Head of caudate nucleus (tissue), 42 donors: ENCODE measurements at places on chromosomes 5 and 9.

DNA sequence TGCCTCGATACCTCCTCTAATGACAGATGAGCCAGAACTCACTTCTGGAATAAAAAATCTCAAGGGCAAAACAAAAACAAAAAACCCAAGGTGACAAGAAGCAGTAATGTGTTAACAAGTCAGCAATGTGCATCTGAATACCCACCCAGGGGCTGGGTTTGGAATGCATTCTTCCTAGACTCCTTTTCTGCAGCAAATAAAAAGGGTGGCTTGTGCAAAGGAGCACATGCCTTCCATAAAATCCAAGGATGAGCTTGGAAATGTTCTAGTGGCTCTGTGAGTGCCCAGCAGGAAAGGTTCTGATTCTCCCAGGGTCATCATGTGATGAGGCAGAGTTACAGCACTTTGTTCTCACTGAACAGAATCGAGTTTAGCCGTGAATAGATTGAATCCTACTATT lies 599.9 kb downstream of the RAB3C start:
- no peak for DNase-seq

DNA sequence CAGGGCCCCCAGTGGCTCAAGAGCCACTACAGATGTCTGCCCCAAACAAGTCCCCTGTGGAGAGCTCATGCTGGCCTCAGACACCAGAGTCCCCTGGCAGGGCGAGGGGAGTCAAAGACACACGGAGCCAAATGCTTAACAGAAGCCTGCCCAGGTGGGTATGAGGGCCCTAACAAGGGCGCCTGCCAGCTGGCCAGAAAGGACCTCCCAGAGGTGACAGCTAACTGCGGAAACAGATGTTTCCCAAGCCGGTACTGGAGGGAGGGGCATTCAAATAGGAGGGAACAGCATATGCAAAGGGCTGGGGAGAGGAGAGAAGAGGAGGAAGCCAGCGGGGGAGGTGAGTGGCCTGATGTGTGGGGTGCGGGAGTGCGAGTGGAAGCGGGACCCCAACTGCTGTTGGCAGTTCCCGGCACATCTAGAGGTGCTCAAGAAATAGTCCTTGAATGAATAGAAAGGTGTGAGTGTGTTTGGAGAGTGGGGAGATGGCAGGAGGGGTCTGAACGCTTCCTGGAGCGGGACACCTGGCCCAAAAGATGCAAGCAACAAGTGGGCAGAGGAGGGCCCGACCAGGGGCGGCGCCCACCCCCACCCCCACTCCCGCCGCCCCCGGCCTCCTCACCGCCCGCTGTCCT lies 824 bp downstream of the MXD3 start:
- DNase-seq = no peak

GRCh38 chr9:70053864-70054263 lies 10.2 kb downstream of the MAMDC2 start:
- DNase-seq = no peak

DNA sequence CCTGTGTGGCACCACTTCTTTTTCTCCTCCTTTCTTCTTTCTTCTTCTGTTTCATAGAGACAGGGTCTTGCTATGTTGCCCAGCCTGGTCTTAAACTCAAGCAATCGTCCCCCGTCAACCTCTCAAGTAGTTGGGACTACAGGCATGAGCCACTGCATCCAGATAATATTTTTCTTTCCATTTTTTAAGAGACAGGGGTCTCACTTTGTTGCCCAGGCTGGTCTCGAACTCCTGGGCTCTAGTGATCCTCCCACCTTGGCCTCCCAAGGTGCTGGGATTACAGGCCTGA lies 47.4 kb upstream of the IER5L start:
- no peak for DNase-seq

GRCh38 chr5:131194725-131195124 lies 24.0 kb downstream of the LYRM7 start:
- DNase-seq = no peak

- no peak for DNase-seq
Measured at GRCh38 chr9:129177443-129177790, 644 bp downstream of the IER5L start.

DNA sequence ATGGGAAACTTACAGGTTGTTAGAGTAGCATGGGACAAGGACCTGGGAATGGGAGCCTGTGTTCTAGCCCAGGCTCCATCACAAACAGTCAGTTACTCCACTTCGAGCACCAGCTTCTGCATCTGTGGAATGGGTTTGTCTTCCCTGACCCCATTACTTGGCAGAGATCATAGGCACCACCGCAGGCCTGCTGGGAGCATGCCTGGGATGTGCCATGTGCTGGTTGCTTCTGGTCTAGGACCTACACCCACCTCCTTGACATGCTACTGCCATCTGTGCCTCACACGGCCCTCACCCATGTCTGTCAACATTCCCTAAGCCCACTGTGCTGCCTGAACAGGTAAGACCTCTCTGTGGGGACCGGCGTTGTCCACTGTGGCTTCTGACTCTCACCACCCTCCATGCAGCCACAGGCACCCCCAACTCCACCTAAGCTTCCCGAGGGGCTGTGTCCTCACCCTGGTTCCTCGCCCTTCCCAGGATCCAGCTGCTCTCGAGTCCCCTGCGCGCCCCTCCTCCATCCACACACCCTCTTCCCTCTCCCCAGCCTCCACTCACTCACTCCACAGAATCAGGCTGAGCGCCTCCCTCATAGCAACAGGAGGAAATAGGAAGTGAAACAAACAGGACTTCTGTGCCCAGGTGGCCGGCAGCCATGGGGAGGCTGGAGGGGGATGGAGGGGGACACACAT lies 85.9 kb upstream of the FAM120A start:
- DNase-seq = no peak

GRCh38 chr5:58184910-58185309 lies 275.0 kb downstream of the PLK2 start:
- no peak for DNase-seq

DNA sequence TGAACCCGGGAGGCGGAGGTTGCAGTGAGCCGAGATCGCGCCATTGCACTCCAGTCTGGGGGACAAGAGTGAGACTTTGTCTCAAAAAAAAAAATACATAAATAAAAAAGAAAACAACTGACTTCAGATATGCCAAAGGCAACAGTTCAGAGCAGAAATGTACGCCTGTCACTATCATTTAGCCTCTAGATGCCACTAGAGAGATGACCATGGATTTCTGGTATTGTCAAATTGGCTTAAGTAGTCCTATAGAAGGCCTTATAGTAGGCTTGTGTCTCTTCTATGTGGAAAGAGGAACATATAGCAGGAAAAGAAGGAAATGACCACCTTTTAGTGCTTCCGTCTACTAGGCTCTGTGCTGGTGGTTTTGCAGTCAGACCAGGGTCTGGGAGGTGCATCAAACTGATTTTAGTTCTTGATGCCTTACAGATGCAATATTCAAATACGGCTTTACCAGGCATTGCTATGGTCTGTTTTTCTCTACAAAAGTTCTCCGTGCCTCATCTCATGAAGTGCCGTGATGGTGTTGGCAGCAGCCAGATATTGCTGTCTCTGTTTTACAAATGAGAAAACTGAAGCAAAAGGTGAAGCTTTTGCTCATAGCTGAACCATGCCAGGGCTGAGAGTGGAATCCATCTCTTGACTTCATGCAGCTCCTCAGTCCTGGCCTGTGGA lies 17.2 kb downstream of the AGXT2 start:
- DNase-seq = no peak

- DNase-seq = no peak
Measured at GRCh38 chr5:141223112-141223783, at the start of gene PCDHB14. Gene PCDHB14 (plus strand): TSS chr5:141223343. CDS start chr5:141223506, 163 bp downstream.

DNA sequence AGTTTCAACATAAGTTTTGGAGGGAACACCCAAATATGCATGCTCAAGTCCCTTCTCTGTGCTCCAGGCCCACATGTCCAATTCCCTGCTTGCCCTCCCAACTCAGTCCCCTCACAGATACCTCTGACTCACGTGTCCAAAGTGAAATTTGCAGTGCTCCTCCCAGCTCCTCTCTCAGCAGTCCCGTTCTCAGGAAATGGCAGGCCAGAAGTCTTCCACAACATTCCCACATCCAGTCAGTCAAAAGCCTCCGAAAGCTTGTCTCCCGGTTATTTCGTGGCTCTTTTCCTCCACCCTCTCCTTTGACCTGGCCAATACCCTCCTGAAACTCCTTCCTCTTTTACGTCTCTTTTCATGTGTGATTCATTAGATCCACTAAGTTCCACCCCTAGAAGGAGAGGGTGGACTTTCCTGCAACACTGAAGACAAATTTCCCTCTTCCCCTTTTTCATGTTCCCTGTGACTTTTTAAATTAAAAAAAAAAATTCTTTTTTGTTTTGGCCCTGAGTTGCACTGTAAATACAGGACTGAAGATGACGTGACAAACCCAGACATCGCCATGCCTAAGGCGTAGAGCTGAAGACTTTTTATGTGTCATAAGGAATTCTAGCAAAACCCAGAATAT lies 12.8 kb upstream of the MGAT1 start:
- no peak for DNase-seq

GRCh38 chr5:126437721-126438120 lies 14.5 kb downstream of the GRAMD2B start:
- no peak for DNase-seq

DNA sequence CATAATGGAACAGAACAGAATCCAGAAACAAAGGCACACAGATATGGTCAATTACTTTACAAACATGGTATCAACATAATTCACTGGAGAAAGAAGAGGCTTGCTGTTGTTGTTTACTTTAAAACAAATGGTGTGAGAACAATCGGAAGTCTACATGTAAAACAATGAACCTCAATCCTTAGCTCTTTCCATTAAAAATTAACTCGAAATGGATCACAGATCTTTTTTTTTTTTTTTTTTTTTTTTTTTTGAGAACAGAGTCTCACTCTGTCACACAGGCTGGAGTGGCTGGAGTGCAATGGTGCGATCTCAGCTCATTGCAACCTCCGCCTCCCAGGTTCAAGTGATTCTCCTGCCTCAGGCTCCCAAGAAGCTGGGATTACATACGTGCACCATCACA lies 9.8 kb downstream of the SEMA4D start:
- DNase-seq = no peak

DNA sequence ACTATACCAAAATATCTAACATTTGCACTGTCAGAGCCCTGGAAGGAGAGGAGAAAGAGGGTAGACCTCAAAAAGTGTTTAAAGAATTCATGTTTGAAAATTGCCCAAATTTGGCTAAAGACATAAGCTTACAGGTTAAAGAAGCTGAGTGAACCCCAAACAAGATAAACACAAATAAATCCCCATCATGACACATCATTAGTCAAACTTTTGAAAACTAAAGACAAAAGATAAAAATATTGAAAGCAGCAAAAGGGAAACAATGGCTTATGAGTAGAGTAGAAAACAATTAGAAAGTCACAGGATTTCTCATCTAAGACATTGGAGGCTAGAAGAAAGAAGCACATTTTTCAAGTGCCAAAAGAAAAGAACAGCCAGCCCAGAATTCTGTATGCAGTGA lies 6.1 kb upstream of the UBLCP1 start:
- DNase-seq = no peak

- DNase-seq = no peak
Measured at GRCh38 chr9:135968601-135969000, 7.4 kb upstream of the UBAC1 start.

DNA sequence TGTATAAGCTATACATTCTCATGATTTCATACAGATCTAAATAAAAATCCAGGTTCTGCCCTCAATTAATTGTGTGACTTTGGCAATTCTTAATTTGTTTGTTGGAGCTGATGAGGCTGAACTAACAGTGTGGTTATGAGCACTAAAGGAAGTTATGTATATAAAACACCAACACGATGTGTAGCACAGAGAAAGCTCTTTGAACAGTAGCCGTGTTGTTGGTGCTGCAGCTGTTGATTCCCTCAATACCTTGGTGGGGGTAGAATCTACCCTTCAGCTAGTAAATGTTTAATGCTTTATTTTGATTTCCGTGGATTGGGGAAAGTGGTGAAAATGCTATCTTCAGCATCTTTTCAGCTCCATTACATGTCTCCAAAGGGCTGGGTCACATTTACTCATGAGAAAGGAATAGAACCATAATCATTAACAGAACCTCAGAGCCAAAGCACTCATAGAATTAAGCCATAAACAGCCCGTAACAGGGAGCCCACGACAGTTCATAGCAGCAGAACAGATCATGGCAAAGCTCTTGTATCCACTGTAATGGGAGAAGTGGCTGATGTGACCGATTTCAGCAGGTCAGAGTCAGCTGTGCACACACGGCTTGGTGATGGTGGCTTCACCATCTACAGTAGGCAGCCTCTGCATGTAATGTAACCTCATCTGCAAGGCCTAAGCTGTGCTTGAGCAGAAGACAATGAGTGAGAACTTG lies 332.7 kb downstream of the DIRAS2 start:
- no peak for DNase-seq

DNA sequence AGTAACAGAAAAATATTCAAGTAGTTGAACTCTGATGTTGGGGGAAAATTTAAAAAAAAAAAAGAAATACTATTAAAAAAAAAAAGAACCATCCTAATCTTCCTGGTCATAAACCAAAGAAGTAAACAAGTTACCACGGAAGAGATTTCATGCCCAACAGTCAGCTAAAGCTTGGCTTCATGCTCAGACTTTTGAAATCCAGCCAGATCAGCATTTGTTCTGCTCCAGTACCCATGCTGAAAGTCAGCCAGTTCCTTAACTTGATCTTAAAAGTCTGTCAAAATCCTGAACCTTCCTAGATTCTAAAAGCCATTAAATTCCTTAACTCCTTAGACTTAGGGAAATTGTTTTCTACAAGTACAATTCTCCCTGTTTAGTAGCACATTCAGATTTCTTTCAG lies 908.7 kb upstream of the CDH9 start:
- no peak for DNase-seq

- DNase-seq = no peak
Measured at GRCh38 chr5:149639737-149640136, 58.4 kb downstream of the ARHGEF37 start.

DNA sequence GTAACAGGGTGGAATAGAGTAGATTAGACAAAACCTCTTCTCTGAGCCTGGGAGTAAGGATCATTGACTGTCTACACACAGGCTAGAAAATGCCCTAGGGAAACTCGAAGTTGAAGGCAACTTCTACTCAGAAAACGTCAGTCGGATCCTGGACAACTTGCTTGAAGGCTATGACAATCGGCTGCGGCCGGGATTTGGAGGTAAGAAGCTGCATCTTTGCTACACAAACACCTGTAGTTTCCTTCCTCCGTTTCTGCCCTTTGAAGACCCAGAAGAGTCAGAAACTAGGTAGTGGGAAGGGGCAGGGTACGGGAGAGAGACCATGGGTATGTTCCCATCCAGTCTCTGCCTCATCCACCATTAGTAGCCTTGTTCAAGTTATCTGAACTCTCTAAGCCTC lies 628 bp downstream of the GABRA6 start:
- no peak for DNase-seq

- DNase-seq = no peak
Measured at GRCh38 chr9:98730871-98731270, 22.1 kb upstream of the GABBR2 start.
